Activated gamma-delta T cell (primary cell): ENCODE measurements at places on chromosomes 5 and 9.

GRCh38 chr5:151264113-151264512 lies 11.1 kb downstream of the GM2A start:
- DNase-seq: no peak

DNA sequence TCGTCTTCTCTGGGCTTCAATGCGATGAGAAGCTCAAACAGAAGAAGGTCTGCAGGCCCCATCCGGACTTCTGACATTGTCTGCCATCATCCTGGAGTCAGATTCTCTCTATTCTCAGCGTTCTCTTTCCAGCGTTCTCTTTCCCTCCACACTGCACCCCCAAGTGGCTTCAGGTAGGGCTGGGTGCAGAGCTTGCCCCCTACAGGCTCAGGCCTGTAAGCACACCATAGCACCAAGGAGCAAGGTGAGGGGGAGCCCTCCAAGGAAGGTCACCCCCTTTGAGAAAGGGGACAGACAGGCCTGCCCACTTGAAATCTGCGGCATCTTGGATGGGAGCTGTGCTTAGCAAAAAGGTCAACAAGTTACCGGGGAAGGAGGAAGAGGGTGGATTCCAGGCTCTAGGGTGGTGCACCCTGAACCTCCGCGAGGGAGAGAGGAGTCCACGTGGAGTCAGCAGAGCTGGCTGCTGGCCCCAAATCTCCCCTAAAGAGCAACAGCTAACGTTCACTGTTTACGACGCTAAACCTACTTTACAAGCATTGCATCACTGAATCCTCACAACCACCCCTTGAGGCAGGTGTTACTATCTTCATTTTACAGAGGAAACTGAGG lies 27.5 kb downstream of the GPX3 start:
- DNase-seq: no peak

DNA sequence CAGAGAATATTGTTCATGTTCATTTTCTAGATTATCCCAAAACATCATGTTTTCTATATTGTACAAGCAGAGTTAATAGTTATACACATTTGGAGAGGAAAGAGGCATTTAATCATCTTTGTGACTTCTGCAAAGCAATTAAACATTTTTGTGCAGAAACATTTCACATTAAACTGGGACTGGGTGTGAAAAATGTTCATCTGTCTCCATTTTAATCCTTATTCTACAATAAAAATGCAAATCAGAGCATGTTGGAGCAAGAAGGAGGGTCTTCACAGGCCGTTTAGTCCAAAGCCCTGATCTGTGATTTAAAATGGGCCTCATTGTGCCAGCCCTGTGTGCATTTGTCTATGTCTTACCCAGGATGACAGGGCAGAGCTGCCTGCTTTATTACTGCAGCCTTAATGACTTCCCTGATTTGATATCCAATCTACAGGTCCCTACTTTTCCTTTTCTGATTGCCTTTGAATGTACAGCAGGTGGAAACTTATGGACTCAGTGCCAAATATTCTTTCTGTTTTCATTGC lies 183.5 kb downstream of the CAVIN4 start:
- no peak for DNase-seq

DNA sequence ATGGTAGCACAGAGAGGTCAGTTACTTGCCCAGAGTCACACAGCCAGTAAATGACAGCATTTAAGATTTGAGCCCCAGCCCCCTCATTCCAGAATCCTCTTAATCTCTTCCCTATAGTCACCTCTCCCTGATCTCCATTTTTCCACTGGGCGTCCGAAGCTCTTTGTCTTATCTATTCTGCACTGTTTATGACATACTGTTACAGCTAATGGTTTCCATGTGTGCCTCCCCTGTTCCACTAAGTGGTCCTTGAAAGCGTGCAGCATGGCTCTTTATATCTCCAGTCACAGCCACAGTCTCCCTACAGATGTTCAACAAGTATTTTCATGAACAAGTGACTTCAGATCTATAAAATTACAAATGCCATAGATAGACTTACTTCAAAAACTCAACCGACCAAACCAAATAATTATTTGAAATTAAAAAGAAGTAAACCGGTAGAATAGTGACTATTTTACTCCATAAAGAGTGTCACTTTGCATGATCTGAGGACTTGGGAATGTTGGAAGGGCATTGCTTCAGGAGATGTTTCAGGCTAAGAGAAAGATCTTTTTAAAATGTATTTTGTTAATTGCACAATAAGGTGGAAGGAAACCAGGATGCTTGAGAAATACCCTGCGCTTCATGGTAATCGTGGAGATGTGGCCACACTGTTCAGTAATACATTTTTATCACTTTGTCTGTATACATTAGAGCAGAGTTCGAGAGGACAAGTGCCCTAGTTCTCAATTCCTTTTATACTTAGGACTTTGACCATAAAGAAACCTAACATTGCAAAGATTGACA lies 237.2 kb downstream of the FBXL7 start:
- no peak for DNase-seq

DNA sequence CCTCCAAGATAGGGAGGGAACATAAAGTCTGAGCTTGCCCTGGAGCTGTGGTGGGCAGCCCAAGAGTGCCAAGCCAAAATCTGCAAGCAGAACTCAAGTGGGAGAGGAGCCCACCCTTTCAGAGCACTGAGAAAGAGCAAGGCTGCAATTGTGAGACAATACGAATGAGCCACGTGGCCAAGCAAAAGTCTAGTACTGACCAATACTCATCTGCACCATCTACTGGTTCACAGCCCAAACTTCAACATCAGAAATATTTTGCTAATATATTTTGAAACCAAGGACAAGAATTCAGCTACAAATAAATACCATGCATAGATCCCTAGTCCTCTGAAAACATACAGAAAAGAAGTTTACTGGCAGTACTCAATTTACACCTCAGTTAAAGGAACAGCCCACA lies 696.2 kb upstream of the COX7C start:
- DNase-seq: no peak

- no peak for DNase-seq
Observed at GRCh38 chr5:10689391-10690081, 71.5 kb downstream of the DAP start.

- no peak for DNase-seq
Observed at GRCh38 chr5:17222664-17223063, 5.2 kb downstream of the BASP1 start.

DNA sequence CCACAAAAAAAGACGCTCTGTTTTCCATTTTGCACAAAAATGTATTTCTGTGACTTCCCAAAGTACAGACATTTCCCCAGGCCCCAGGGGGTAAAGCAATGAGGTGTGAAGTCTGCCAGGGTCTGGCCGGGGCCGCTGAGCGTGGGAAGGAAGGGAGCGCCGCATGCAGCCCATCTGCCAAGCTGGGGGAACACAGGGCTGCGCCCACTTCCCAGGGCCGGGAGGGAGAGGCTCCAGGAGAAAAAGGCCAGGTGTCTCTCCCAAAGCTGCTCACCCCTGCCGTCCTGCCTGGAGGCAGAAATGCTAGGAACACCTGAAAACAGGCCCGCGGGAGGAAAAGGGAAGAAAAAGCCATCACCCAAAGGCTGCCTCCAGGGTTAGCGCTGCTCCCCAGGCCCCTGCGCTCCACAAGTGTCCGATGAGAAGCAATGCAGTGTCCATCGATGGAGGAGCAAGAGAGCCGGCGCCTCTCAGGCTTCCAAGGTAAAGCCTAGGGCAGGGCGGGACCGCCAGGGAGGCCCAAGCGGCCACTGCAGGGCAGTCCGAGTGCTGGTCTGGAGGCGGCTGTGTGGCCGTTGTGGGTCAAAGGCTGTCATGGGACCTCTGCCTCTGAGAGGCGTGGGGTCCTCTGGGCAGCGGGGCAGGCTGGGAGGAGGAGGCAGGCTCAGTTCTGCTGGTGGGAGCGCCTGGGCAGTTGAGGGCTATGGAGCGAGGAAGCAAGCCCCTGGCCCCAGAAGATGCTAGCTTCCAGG lies 6.0 kb upstream of the ZDHHC12 start:
- no peak for DNase-seq

GRCh38 chr9:138009803-138010690 lies 132.5 kb downstream of the CACNA1B start:
- no peak for DNase-seq

- DNase-seq: no peak
Observed at GRCh38 chr5:133741818-133742355, 129.5 kb upstream of the FSTL4 start.

DNA sequence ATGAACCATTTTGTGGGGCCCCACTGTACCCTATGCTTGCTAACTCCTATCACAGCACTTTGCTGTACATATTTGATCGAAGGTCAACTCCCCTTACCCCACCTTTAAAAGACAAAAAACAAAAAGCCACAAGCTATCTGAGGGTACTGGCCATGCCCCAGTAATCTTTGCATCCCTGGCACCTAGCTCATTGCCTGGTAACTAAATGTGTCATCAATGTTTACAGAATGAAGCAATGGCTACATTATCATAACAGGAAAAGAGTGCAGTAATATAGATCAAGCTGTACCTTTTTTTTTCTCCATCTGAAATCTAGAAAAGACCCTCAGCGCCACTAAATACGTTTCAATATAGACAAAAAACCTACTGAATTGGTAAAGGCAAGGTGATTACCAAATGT lies 188.0 kb downstream of the ELAVL2 start:
- no peak for DNase-seq

GRCh38 chr5:79990205-79990597 lies 861 bp downstream of the MTX3 start:
- DNase-seq: no peak

GRCh38 chr5:41112486-41113455 lies 41.6 kb upstream of the MROH2B start:
- DNase-seq: no peak
